Spinal cord (tissue), 10 donors: ENCODE measurements at places on chromosomes 1 and 21.
A peak's percentile ranks its signal among the peaks of the same experiment; 100 is the strongest.

DNA sequence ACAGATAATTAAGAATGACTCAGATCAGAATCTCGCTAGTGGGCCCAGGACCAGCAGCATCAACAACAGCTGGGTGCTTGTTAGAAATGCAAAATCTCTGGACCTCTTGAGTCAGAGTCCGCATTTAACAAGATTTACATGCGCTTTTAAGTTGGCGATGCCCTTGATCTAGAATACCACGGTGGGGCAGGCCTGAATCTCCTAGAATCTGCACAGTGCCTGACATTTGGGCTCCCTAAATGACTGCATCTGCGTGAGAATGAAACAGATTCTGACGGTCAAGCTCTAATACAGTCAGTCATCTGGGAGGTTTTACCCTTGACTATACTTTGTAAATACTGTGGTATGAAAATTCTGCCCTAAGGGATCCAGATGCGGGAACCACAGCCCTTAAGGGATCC is 17.2 kb upstream of the RAB29 start:
- no peak for DNase-seq

- no peak for DNase-seq
Measured at GRCh38 chr1:214700437-214700836, 97.4 kb downstream of the CENPF start.

DNA sequence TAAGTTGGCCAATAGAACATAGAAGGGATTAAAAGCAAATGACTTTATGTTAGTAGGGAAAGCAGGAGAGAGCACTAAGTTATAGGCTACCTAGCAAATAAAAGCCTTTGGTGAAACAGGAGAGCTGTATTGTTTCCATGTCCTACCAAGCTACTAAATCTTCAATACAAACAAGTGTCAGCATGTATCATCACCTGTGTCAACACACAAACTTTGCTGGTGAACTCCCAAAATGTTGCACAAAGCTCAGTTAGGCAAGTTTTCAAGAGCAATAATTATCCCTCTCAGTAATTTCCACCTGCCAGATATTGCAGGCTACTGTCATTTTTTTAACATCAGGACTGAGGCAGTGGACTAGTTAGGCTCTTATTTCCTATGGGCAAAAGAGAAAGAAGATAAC is 77.7 kb upstream of the ADAM30 start:
- DNase-seq: no peak

GRCh38 chr21:16536643-16537434 is 807.1 kb downstream of the USP25 start:
- peak; percentile 51 for DNase-seq

- DNase-seq: peak; percentile 85
Measured at GRCh38 chr1:174726167-174726879, 273.4 kb upstream of the CACYBP start.

DNA sequence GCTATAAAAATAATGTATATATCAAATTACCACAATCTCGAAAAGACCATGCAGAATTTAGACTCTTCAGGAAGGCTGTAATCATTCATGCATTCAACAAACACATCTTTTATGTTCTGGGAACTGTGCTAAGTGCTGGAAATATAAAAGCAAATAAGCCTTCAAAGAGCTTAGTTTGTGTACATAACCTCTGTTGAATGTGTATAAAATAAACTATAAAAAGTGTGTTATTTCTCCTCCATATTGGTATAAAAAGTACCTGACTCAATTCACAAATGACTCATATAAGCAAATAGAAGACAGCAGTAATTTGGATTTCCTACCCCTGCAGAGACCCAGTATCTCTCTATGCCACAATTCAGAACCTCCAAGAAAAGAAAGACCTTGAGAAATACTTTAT is 36.8 kb downstream of the RAB3GAP2 start:
- DNase-seq: no peak

DNA sequence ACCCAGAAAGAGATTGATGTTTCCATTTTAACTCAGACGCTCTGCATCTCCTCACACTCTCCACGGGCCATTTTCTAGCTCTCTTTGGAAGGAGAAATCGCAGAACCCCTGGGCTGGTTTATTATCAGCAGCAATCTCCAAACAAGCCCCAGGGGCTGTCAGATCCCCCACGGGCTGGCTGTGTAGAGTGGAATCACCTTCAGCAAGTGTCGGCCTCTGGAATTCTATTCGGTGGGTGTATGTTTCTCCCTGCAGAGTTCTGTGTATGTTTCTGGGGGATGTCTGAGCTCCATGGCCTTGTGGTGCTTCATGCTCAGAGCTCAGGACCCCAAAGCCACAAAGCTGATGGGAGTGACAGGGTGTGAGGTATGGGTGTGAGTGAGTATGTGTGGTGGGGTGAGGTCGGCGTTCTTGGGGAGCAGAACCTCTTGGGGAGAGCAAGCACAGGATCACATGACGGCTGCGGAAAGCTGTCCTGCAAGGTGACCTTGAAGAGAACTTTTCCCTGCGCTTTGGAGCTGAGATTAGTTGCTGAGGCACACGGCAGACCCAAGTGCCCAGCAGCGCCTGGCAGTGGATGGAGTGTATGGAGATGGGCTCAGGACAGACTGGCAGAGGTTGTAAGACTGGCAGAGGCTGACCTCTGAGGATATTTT is 489 bp downstream of the ACOT11 start:
- DNase-seq: no peak

DNA sequence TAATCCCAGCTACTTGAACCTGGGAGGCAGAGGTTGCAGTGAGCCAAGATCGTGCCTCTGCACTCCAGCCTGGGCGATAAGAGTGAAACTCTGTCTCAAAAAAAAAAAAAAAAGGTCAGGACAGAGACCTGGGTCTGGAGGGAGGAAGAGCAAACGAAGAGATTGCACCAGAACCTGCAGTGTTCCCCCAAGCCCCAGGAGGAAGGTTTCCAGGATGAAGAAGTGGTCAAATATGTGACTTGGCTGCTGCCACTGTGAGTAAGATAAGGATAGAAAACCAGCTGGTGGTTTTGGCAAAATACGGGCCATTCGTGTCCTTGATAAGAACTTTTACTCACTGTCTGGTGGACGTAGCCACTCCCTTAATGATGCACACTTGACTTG is 42.2 kb downstream of the CLDN14 start:
- no peak for DNase-seq

DNA sequence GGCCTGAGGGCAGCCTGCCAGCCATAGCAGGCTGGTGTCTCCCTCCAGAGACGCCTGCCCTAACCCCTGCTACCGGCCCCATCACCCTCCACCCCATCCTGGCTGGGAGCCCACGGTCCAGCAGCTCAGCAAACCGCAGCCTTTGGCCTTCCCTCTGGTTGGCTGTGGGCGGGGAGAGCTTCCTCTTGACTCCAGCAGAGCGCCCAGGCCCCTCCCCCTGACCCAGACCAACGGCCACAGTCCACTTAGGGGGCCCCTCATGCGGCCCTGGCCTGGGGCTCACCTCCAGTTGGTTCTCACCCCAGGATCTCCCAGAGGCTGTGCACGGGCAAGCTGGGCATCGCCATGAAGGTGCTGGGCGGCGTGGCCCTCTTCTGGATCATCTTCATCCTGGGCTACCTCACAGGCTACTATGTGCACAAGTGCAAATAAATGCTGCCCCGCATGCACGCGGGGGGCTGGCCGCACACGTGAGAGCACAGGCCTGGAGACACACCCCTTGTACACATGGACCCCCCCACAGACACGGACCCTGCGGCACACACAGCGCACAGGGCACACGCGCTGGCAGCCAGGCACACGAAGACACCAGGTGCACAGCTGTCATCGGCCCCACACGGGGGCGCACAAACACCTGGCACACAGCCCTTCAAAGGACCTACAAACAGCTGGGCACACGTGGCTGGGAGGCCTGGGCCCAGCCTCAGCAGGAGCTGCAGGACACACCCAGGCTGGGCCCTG is 3.1 kb downstream of the SMIM1 start:
- DNase-seq: no peak

GRCh38 chr1:40042341-40042740 is 1.8 kb downstream of the CAP1 start:
- DNase-seq: no peak

DNA sequence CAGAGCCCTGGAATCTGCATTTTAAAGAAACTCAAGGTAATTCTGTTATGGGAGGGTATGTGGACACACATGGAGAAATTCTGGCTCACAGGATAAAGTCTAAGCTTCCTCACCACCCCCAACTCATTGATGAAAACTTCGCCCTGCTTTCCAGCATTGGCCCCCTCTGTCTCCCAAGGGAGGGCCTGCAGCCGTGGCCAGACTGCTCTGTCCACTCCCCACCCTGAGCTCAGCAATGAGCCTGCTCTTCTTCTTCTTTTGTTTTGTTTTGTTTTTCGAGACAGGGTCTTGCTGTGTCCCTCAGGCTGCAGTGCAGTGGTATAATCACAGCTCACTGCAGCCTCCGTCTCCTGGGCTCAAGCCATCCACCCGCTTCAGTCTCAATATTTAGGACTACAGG is 136.8 kb upstream of the EDN2 start:
- DNase-seq: no peak

GRCh38 chr1:84350104-84350503 is 48.2 kb upstream of the DNASE2B start:
- no peak for DNase-seq

- no peak for DNase-seq
Measured at GRCh38 chr1:238489006-238489405, 598.3 kb upstream of the ZP4 start.

GRCh38 chr1:108865316-108865910 is 8.5 kb upstream of the AKNAD1 start:
- DNase-seq: no peak

DNA sequence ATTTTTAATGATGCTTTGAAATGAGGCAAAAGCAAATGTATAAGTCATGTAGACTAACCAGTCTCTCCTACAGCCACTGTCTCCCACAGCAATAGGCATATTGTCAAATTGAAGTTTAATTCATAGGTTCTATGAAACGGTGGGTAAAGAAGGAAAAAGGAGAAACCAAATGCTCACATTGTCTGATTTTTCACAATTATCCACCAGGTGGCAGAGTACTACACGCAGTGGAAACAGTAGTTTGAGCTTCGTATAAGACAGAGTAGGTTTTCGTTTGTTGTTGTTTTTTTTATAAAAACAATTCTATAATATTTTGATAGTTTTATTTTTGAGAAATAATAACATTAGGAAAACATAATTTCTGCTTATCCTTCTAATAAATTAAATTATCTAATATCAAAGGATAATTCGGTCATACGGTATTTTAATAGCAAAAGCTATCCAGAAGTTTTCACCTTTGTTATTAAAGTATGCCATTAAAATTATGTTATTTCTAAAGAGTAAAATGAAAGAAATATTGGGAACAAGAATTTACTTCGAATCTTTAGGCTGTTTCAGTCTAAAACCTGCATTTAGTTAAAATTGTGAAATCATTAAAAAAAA is 39.1 kb downstream of the TYW3 start:
- peak; percentile 85 for DNase-seq

GRCh38 chr1:3468236-3469103 is 14.0 kb downstream of the ARHGEF16 start:
- DNase-seq: no peak

- no peak for DNase-seq
Measured at GRCh38 chr1:156148216-156148615, 5.2 kb upstream of the SEMA4A start.

GRCh38 chr21:37871121-37871862 is 45.0 kb downstream of the KCNJ6 start:
- no peak for DNase-seq

- no peak for DNase-seq
Measured at GRCh38 chr1:20389571-20389970, 96.4 kb downstream of the CAMK2N1 start.

DNA sequence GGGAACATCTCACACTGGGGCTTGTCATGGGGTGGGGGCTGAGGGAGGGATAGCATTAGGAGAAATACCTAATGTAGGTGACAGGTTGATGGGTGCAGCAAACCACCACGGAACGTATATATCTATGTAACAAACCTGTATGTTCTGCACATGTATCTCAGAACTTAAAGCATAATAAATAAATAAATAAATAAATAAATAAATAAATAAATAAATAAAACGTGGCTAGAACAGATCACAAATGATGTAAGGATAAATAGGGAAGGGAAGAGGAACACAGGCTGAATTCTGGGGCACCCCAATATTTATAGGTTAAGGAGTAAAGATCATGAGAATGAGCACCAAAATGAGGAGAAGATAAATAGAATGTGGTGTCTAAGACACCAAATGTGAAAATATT is 592.2 kb downstream of the AMY1C start:
- DNase-seq: no peak

- DNase-seq: peak; percentile 71
Measured at GRCh38 chr1:173669491-173669941, at the start of gene ANKRD45. ANKRD45 (minus strand) TSS chr1:173669851; CDS start chr1:173659418, 10,433 bp downstream.

DNA sequence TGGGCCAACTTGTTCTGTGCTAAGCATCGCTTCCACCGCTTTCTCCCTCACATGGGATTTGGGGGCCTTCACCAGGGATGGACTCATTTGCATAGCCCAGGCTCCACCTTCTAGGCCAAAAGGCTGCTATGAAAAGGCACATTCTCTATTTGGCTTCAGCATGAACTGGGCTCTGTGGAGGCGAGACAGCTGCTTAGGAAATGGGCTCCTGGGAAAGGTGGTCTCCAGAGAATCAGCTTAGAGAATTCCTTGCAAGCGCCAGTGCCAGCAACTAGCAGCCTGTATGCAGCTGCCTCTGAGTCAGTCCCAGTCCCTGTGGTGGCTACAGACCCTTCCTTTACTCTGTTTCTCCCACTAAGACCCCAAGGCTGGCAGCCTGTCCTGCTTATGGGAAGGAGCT is 214.5 kb downstream of the HIVEP3 start:
- DNase-seq: no peak

DNA sequence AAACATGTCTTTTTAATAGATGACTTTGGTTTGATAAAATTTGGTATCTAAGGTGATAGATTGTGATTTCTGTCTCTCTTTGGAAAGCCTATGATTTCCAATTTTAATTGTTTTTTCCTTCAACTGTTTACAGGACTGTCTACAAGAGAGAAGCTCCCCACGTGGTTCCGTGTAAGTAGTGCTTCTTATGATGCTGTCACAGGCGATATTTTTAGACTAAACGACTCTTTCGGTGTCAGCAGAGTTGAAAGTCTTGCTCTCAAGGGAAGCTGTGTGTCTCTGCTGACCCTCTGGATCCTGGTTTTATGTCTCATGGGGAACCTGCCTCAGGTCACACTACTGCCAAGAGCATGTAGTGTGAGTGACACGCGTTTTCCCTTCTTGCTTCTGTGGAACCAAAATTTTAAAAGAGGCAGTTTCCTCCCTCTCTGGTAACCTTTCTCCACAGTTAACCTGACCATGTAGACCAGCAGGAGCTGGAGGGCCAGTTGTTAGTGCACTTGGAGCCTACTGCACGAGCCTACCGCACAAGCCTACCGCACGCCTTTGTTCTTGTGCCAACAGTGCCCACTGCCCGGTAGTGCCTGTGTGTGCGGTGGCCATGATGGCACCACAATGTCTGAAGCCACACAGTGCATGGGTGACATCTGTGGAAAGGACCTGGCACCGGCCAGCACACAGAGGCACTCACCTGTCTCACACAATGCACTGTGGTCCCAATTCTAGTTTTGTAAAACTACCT is 91.9 kb downstream of the PCBP3 start:
- DNase-seq: no peak

DNA sequence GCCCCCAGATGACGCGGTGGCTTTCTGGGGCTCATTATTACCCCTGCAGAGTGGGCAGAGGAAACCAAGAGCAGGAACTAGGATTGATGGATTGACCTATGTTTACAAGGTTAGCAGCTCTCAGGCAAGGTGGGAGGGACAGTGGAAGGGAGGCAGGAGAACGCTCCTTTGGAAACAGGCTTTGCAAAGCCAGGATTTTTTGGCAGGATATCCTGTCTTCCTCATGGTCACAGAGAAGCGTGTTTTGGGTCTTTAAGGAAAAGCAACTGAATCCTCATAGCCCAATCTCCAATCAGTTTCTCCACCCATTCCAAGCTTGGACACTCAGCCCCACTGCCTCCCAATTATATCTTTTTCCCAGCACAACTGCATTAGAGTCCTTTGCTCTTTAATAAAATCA is 105.6 kb upstream of the SOD1 start:
- DNase-seq: no peak
